ENCODE measurements at places on chromosomes 7 and 10. TPM values are rescaled to one million over a fixed set of nuclear protein-coding genes. Genes with fewer than 3 reads are reported as not detected.

ELAPOR2 gene
- polyA plus RNA-seq = 3.3 TPM

SHTN1 gene
- 16.0 TPM for polyA plus RNA-seq

PRKRIP1 gene
- 12.5 TPM for polyA plus RNA-seq

JAZF1 gene
- 1.7 TPM for polyA plus RNA-seq

PTN gene
- polyA plus RNA-seq = not detected

GSAP gene
- polyA plus RNA-seq = 2.8 TPM

COL26A1 gene
- polyA plus RNA-seq = not detected

OPN1SW gene
- not detected for polyA plus RNA-seq

DNA sequence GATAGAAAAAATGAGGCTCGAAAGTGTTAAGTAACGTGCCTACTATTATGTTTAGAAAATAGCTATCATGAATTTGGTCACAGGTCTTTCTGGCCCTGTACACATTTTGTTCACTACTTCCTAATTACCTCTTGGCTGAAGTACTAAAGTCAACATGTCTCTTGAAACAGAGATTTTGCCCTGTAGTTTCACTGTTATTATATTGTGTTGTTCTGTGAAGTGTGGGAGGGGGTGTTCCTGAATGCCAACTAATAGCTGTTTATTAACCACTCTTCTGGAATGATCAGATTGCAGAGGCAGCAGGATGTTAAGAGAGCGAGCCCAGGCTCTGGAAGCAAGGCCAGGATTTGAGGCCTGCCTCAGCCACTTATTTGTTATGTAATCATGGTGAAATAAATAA is 72.1 kb downstream of the RNF133 start:
- H3K27me3 ChIP-seq = no peaks in the 10 kb centered on the region
- no peak for DNase-seq
- H3K27ac ChIP-seq = no peak overlapping the region
- no peaks in the 10 kb centered on the region for H3K36me3 ChIP-seq
- H3K4me3 ChIP-seq = no peak overlapping the region

- H3K36me3 ChIP-seq = no peaks in the 10 kb centered on the region
- H3K4me1 ChIP-seq = no peaks in the 10 kb centered on the region
- DNase-seq = no peak
- H3K27me3 ChIP-seq = no peaks in the 10 kb centered on the region
These were observed 12.7 kb upstream of the COL28A1 start for GRCh38 chr7:7548407-7548806.

- H3K27me3 ChIP-seq = peaks cover 8% of the 10 kb centered on the region
- H3K36me3 ChIP-seq = no peaks in the 10 kb centered on the region
- H3K27ac ChIP-seq = no peak overlapping the region
- no peak for DNase-seq
- H3K4me1 ChIP-seq = peaks cover 8% of the 10 kb centered on the region
These were observed 9.8 kb upstream of the AQP1 start for GRCh38 chr7:30901856-30902255.

GRCh38 chr10:97222326-97222961 is 36.7 kb upstream of the SLIT1 start:
- no peak for DNase-seq
- H3K27me3 ChIP-seq = no peaks in the 10 kb centered on the region
- H3K4me3 ChIP-seq = no peak overlapping the region
- peaks cover 2% of the 10 kb centered on the region for H3K36me3 ChIP-seq

DNA sequence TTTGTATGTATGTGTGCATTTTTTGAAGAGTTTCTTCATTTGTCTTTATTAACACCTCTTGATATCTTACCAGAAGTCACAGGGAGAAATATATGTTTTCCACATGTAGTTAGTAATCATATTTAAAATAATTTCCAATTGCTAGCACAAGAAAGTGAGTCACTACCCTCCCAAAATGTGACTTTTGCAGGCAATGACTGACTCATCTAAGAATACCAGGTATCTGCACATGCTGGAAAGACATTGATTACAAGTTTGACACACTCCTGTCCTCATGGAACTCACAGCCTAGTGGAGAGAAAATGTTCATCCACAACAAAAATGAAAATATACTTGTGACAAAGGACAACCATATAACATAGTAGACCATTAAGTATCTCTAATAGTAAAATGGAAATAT is 82.9 kb downstream of the SEMA3D start:
- no peak overlapping the region for H3K4me3 ChIP-seq
- peak overlapping the region; percentile 27 for H3K27ac ChIP-seq
- H3K36me3 ChIP-seq = no peaks in the 10 kb centered on the region
- H3K4me1 ChIP-seq = peaks cover 30% of the 10 kb centered on the region

- no peaks in the 10 kb centered on the region for H3K36me3 ChIP-seq
- no peak overlapping the region for H3K27ac ChIP-seq
These were observed 16.4 kb upstream of the BHLHA15 start for GRCh38 chr7:98194672-98195457.

GRCh38 chr7:102008535-102009262 is 191.3 kb downstream of the CUX1 start:
- H3K36me3 ChIP-seq = no peaks in the 10 kb centered on the region
- DNase-seq = peak; percentile 91
- H3K27me3 ChIP-seq = no peaks in the 10 kb centered on the region
- H3K4me3 ChIP-seq = no peak overlapping the region
- peak overlapping the region; percentile 72 for H3K27ac ChIP-seq
- H3K4me1 ChIP-seq = peaks cover 17% of the 10 kb centered on the region

DNA sequence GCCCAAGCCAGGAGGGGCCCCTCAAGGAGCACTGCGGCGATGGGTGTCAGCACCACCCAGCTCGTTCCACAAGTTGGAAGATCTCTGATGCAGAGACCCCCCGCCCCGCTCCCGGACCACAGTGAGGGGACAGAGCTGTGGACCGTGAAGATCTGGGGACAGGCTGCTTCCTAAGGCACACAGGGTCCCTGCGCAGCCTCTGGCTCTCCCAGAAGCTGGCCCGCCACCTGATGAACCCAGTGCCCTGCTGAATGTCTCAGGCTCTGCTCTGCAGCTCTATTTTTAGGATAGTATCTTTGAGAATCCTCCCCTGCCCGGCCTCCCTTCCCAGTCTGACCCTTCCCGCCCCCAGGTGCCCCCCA is 29.7 kb downstream of the GBX1 start:
- H3K4me3 ChIP-seq = no peak overlapping the region
- H3K36me3 ChIP-seq = peaks cover 53% of the 10 kb centered on the region
- no peak overlapping the region for H3K27ac ChIP-seq
- H3K27me3 ChIP-seq = no peaks in the 10 kb centered on the region
- DNase-seq = no peak

GRCh38 chr7:13800694-13801448 is 188.6 kb downstream of the ETV1 start:
- no peak overlapping the region for H3K4me3 ChIP-seq
- peak; percentile 38 for DNase-seq
- peak overlapping the region; percentile 47 for H3K27ac ChIP-seq
- H3K4me1 ChIP-seq = no peaks in the 10 kb centered on the region
- no peaks in the 10 kb centered on the region for H3K27me3 ChIP-seq

- no peak for DNase-seq
- no peaks in the 10 kb centered on the region for H3K36me3 ChIP-seq
- peaks cover 13% of the 10 kb centered on the region for H3K4me1 ChIP-seq
- peak within 1 kb of the TSS; percentile 43 for H3K27ac ChIP-seq
- H3K27me3 ChIP-seq = peaks cover 23% of the 10 kb centered on the region
These were observed at the start of gene BICC1 for GRCh38 chr10:58512491-58513187. BICC1 (plus strand) TSS chr10:58512872; CDS start chr10:58513144, 272 bp downstream.

GRCh38 chr7:4531236-4531635 is 150.9 kb upstream of the FOXK1 start:
- H3K4me3 ChIP-seq = no peak overlapping the region
- H3K27ac ChIP-seq = no peak overlapping the region
- H3K4me1 ChIP-seq = no peaks in the 10 kb centered on the region

- no peak overlapping the region for H3K27ac ChIP-seq
- DNase-seq = no peak
- peaks cover 5% of the 10 kb centered on the region for H3K4me1 ChIP-seq
- peaks cover 19% of the 10 kb centered on the region for H3K27me3 ChIP-seq
- H3K36me3 ChIP-seq = no peaks in the 10 kb centered on the region
- H3K4me3 ChIP-seq = no peak overlapping the region
These were observed 18.5 kb upstream of the MLXIPL start for GRCh38 chr7:73642834-73643233.

DNA sequence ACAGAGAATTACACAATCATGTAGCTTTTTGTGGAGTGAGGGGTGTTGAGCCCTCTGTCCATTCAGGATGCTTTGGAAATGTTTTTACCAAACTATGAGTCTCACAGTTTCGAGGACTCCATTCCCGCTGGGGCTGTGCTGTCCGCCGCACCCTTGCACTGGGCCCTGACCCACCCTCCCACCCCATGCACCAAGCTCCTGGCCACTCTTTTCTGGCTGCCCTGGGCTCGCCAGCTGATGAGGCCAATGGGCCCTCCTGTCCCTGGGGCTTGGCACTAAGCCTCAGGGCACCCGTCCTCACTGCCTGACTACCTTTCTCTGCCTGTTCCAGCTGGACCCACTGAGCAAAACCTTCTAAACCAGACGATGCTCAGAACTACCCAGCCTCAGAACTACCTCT is 332.1 kb downstream of the PTPRN2 start:
- no peak overlapping the region for H3K27ac ChIP-seq

- no peak overlapping the region for H3K27ac ChIP-seq
- H3K27me3 ChIP-seq = no peaks in the 10 kb centered on the region
- H3K4me1 ChIP-seq = no peaks in the 10 kb centered on the region
- DNase-seq = no peak
- no peaks in the 10 kb centered on the region for H3K36me3 ChIP-seq
- no peak overlapping the region for H3K4me3 ChIP-seq
These were observed 77.9 kb downstream of the GSAP start for GRCh38 chr7:77338260-77338659.

- no peaks in the 10 kb centered on the region for H3K27me3 ChIP-seq
- H3K36me3 ChIP-seq = no peaks in the 10 kb centered on the region
- no peak overlapping the region for H3K27ac ChIP-seq
- H3K4me1 ChIP-seq = no peaks in the 10 kb centered on the region
These were observed 236.8 kb downstream of the RNLS start for GRCh38 chr10:88346144-88346977.

DNA sequence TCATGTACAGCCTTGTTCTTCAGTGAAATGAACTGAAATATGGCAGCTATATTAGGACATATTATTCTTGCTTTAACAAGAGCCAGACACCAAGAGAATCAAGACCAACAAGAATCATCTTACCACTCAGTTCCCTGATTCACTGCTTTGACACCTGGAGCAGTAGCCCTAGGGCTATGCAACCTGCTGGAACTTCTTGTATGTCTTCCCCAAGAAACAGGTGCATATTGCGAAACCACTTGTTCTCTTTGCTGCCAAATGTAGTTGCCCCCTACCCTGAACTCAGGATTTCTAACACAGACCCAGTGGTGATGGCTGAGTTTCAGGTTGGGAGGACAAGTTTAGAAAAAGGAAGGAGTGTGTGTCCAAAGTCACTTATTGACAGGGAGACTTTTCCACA is 46.1 kb downstream of the WIPF3 start:
- peaks cover 39% of the 10 kb centered on the region for H3K27me3 ChIP-seq
- DNase-seq = no peak
- H3K36me3 ChIP-seq = no peaks in the 10 kb centered on the region
- H3K27ac ChIP-seq = no peak overlapping the region
- no peak overlapping the region for H3K4me3 ChIP-seq

GRCh38 chr7:152313831-152314604 is 121.8 kb downstream of the KMT2C start:
- H3K27me3 ChIP-seq = no peaks in the 10 kb centered on the region
- H3K4me1 ChIP-seq = peaks cover 21% of the 10 kb centered on the region
- H3K27ac ChIP-seq = peak overlapping the region; percentile 51
- H3K36me3 ChIP-seq = peaks cover 2% of the 10 kb centered on the region
- H3K4me3 ChIP-seq = peak overlapping the region; percentile 32

DNA sequence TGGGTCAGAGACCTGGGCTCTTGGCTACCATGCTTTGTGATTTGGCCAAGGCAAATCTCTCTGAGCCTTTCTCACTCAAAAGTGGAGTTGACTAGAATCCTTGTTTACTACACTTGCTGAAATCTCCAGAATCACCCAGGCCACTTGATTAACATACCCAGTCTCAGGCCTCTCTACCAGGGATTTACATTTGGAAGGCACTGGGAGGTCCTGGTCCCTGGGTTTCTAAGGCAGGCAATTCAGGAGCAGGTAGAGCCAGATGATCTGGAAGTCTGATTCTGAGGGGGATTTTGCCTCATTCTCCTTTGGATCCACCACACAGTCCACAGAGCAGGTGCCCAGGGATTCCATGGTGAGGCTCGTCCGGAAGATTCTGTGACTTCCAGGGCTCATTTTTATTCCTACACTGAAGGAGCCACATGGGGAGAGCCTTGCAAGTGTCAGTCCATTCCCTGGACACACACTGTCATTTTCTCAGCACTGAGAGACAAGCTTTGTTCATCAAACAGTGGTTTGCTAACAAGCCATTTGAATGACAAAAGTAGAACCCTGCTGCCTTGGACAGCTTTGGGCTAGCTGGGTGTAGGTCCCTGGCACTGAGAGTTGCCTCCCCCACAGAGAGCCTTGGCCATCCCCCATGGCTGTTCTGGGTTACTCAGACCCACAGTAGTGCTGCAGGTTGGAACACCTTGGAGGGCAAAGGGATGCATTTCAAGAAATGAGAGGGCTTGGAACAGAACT is 74.2 kb downstream of the NOC3L start:
- H3K27ac ChIP-seq = no peak overlapping the region
- no peak for DNase-seq
- no peak overlapping the region for H3K4me3 ChIP-seq
- H3K36me3 ChIP-seq = no peaks in the 10 kb centered on the region
- no peaks in the 10 kb centered on the region for H3K4me1 ChIP-seq

DNA sequence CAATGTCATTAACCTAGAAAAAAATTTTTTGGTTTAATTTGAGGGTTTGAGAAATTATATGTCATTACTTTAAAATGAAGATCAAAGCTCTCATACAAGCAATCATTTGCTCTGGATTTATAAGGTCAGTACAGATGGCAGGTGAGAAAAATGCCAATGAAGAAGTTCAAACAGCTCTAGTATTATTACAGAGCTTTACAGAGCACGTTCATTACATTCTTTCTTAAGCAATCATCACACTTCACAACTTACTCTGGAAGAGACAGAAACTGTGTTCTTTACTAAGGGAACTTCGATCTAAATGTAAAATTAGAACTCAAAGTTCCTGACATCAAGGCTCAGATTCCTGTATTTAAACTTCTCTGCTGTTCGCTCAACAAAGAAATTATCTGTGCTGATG is 153.4 kb downstream of the ATE1 start:
- no peak for DNase-seq
- H3K4me1 ChIP-seq = peaks cover 8% of the 10 kb centered on the region
- H3K27me3 ChIP-seq = no peaks in the 10 kb centered on the region
- H3K36me3 ChIP-seq = no peaks in the 10 kb centered on the region

DNA sequence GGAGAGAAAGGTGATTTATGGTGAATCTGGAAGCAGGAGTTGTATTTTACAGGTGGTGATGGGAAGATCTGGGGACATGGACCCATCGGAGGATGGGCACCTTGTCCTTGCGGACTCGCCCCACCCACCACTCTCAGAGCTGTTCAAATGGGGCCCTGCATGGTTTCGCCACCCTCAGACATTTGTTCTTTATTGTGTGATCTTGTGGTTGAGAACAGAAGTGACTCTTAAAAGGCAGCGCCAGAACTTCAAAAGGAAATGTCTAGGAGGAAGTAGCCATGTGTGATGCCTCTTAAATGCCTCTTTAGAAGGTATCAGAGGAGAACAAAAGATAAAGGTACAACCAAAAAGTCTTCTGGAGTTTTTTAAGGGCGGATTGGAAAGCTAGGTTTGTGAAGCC is 205.7 kb downstream of the KIAA1217 start:
- H3K27me3 ChIP-seq = no peaks in the 10 kb centered on the region
- H3K27ac ChIP-seq = no peak overlapping the region

Measured in keratinocyte (primary cell).